Tibial artery (tissue), 4 donors: ENCODE measurements at places on chromosomes 6 and 20.

- peak; percentile 46 for DNase-seq
Measured at GRCh38 chr6:106163966-106164877, 78.1 kb downstream of the PRDM1 start.

DNA sequence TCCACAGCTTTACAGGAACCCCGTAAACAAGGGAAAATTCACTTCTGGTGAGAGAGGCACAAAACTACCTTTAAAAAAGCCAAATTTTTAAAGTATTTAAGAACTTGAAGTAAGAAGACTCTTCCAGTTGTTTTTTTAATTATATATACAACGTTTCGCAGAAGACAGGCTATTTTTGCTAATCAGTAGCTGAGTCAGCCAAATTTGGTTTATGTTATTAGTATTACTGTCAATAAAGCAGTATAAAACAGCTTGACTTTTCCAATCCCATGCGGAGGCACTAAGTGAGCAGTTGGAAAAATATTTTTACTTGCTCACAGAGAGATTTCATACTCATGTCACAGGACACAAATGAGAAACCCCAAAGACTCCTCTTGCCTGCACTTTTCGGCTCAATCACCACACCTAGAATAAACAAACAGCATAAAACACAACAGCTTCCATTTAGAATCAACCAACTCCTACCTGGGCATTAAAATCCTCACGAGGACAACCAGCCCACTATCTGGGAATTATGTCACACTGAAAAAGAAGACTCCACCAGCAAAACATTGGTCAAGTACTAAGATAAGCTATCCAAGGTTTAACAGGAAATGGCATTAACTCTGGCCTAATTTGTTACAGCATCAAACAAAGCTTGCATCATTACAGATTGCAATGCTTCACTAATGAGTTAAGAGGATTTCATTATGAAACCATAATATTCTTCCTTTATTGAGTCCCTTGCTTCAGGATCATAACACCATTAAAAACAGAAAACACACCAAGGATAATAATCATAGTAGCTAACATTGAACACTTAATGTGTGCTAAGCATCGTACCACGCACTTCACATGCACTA, 26.3 kb downstream of the ELOVL5 start:
- DNase-seq = no peak

- DNase-seq = no peak
Measured at GRCh38 chr20:45564760-45565276, 14.3 kb downstream of the WFDC8 start.

DNA sequence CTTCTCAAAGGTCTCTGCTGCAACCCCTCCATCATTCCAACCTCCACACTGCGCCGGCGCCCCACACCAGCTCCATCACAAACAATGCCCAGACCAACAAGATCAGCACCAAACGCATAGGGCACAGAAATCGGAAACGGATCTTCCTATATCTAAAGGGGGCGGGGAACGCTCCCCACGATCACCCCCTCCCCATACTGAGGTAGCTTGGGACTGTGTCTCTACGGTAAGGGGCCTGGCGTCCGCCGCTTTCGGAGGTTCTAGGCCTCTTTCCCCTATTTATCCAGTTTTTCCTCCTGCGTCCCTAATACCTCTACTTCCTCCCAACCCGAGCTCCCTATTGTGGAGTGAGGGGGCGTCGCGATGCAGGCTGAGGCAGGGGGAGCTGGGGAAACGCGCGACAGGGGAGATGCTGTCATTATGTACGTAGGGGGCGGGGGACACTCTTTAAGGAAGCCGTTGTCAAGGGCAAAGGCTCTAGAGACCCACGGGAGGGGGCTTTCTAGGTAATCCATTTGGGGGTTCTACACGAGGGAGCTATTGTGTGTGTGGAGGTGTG, 909 bp downstream of the DNAAF9 start:
- no peak for DNase-seq

DNA sequence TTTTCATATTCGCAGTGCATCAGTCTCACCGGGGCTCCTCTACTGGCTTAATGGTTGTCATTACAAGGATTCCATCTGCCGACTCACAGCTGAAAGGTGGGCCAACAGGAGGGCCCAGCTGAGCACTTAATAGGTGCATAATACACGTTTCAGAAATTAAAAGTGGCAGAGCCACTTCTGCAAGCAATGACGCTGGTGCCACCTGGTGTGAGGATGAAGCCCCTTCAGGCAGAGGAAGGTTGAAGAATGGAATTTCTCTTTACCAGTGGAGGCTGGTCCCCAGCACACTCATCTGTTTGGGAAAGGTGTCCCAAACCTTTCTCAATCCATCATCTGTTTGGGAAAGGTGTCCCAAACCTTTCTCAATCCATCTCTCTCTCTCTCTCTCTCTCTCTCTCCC, 8.2 kb upstream of the STMND1 start:
- no peak for DNase-seq

DNA sequence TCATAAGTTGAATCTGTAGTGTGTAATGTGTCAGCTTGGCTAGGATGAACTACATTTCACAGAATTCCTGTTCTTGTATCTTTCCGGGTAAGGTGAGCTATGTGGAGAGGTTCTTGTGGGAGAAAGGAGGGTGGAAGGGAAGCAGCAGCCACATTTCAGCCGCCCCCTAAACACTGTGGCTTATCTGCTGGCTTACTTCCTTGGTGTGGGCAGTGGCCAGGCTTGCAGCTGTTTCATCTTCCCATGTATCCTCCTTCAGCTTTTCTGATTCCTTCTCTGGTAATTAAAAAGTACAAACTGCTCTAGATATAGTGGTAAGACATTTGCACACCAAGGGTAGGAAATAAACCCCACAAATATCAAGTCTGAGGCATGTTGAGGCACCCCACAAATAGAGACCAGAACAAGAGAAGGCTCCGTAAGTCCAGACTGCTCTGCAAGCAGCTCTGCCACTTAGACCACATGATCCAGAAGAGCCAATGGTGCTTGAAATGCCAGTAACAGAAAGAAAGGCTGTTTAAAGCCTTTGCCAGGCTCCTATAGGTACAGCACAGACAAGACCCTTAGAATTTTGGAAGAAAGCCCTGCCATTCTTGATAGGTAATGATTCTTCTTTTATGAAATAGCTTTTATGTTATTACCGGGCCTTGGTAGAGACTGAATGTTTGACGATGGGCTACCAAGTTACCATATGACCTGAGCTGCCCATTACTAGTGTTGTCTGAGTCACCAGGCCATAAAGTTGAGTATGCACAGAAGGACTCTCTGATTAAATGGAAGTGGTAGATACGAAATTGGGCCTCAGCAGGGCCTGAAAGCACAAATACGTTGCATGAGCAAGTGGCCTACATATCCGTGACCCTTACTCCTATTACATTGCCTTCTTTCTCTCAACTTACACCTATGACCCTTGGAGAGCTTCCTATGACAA, 215.0 kb upstream of the SGK1 start:
- DNase-seq = no peak

DNA sequence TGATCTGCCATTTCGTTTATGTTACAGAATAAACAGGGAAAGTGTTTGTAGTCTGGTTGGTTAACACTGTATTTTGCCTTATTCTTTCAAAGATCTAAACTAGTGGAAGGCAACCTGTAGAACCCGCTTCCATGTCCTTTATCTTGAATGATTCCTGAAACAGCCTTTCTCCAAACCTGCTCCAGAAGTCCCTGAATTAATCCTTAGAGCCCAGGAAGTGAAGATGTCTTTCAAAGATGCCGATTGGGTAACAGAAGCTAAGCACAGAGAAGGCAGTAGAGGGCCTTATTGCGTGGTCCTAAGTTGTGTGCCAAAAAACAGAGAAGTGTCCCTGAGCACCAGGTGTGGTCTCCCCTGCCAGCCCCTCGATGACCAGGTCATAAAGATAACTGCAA, 19.2 kb upstream of the ZSCAN16 start:
- no peak for DNase-seq

DNA sequence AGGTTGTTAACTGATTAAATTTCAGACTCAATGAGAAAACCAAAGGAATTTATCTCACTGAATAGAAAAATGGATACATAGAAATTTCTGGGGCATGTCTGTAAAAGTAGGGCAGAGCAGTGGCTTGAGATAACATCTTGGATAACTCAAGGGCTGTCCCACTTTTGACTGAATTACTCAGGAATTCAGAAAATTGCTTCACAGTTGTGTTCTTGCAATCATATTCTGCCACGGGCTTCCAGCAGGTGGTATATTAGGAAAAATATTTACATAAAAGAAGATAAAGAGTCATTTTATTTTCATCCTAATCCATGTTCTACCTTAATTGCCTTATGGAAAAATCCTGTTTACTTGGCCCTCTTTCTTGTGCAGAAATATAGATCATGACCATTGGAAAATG, 156.4 kb upstream of the AKIRIN2 start:
- no peak for DNase-seq

DNA sequence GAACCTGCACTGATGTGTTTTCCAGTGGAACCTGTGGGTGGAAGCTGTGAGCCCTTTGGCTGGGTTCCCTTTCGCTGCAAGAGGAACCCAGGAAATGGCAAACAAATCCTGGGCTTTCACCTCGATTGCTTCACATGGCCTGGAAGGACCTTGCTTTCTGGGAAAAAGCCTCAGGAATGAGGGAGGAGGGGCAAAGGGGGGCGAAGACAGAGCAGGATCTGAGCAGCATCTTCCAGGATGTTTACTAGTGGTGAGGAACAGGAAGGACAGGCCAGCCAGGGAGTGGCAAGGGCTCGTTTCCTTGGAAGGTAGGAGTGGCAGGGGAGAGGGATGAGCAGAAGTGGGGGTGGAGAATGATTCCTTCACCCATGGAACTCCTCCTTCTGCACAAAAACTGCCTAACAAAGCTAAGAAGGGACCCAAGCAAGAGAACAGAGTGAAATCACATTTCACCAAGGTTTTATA, 5.9 kb downstream of the SLC2A10 start:
- DNase-seq = no peak

GRCh38 chr20:32960849-32961731, 43.1 kb downstream of the SUN5 start:
- DNase-seq = no peak

DNA sequence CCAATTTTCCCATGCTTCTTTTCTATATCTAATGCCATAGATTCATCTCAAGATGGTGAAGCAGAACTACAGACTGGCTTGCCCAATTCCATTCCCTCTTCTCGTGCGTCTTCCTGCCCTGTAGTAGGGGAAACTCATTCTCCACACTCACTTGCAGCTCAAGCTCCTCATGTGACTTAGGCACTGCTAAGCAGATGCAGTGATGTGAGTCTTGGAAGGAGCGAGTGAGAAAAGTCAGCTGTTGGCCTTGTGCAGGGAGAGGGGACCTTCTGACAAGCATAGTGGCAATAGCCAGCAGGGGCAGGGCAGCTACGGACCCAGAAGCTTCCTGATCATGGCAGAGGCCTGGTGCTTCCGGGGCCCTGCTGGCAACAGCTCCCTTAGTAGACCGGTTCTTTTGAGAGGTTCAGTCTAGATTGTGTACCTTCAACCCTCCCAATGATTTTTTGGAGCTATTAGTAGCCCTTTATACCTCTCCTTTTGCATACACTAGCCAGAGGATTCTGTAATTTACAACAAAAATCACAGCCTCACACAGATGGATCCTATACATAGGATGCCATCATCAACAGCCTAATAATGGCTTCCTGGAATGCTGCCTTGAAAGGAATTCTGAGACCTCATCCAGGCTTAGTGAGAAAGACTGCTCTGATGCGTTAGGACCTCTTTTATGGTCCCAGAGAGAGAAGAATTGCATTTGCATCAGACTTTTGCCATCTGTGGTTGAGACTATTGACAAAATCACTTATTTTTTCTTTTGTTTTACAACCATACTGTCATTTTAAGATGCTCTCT, 121.5 kb upstream of the RIPOR2 start:
- DNase-seq = no peak

DNA sequence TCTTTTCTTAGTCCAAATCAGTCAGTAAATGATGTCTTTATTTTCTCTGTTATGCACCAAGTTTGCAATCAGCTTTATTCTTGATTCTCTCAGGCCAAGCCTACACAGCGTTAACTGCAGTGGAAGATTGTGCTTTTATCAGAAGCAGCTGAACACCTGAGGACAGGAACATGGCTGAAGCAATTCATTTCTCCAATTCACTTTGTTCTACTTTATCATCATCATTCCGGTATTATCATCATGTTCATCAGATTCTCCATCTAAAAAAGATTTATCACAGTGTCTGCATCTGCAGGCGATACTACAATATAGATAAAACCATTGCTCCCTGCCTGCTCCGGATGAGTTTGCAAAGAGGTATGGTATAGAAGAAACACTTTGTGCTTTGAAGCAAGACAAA, 68.1 kb upstream of the STMND1 start:
- DNase-seq = no peak

DNA sequence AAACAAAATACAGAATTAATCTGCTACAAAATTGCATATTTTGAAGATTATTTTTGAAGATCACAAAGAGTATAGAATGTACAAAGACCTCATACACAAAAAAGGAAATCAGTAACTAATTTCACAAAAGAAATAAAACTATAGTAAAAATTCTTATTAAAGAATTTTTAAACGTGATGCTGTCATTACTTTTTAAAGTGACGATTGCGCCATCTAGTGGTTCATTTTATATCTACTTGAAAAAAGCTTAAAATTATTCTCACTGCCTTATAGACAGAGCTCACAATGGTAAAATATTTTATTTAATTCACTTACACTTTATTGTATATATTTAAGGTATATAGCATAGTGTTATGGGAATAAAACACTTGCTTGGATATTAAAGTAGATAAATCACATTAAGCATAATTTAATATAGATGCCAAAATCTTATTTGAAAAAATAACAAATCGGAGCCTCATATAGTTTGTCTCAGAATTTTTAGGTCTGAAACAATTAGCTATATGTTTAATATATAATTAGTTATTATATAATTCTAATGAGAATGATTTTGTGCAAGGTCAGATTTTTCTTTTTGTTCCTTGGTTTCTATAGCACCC, 128.8 kb downstream of the PHF3 start:
- no peak for DNase-seq

DNA sequence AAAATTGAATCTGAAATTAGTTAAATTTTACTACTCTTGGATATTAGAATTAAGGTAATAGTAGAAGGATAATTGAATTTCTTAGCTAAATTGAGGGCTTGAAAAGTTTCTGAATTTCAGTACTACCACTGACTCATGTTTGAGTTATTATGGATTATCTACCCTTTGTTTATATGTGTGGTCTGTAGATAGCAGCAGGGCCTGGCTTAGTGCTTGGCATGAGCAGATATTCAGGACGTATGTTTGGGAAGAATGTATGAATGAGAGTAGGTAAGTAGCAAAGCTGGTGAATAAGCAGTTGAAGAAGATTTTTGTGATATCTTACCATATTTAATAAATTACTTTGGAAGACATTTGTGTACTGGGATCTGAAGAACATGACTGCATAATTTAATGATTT, 152.7 kb downstream of the MACROD2 start:
- DNase-seq = no peak
